ENCODE measurements at places on chromosomes 16 and 17.

GRCh38 chr16:77063676-77064016 lies 127.3 kb upstream of the MON1B start:
- DNase-seq = no peak

DNA sequence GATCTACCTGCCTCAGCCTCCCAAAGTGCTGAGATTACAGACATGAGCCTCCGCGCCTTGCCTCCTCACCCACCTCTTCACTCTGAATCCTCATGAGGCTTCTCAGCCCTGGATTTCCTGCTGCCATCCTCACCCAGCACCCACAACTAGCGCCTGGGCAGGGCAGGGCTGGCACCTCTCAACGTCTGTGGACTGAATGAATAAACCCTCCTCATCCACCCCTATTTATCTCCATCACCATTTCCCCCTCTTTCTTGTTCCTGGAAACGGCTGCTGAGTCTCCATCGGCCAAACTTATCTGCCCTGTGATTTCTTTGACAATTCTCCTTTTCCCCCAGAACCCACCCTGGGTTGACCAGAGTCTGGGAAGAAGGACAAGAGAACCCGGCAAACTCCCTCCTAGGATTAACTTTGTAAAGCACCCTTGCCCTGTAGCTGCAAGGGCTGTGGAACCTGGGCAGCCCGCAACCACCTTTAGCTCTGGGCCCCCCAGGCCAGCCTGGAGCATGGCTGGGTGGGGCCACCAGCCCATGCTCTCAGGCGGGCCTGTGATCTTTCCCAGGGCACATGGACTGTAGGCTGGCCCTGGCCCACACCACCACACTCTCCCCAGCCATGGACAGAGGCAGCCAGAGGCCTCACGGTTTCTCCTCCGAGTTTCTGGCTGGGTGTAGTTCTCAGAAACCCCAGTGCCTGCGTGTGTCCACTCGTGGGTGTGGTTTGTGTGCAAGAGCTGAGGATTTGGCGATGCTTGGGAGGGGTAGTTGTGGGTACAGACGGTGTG lies 2.4 kb downstream of the SPN start:
- DNase-seq = no peak

GRCh38 chr16:67120025-67120424 lies 10.3 kb downstream of the PHAF1 start:
- DNase-seq = no peak

GRCh38 chr17:6450926-6451832 lies 6.9 kb downstream of the PIMREG start:
- peak; percentile 77 for DNase-seq

GRCh38 chr16:2753733-2754020 lies 1.2 kb downstream of the SRRM2 start:
- DNase-seq = no peak

- DNase-seq = no peak
These were observed 222.4 kb upstream of the AXIN2 start for GRCh38 chr17:65783845-65784334.

GRCh38 chr16:58828901-58829545 lies 94.9 kb upstream of the GOT2 start:
- DNase-seq = no peak

GRCh38 chr17:39194089-39194984 lies 3.1 kb downstream of the CACNB1 start:
- DNase-seq = peak; percentile 27

DNA sequence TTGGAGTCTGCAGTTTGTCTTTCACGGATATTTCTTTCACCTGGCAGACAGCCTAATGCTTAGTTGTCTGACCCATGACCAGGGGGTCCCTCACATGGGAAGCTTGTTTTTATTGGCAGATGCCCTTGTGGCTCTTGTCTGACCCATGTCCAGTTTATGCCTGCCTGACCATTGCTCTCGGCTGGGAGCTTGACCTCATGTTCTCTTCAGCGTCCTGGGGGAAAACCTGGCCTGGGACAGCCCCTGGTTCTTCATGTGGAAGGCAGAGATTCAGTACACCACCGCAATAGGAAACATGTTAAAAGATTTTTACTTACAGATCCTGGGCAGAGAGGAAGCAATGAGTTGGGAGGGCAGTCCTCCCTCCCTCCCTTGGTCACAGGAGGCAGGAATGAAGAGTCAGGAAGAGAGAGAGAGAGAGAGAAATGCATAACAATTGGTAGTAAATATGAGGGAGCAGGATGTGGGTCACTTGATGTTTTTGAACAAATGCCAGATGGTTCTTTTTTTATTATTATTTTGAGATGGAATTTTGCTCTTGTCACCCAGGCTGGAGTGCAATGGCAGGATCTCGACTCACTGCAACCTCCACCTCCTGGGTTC lies 302.7 kb upstream of the MYOCD start:
- no peak for DNase-seq

DNA sequence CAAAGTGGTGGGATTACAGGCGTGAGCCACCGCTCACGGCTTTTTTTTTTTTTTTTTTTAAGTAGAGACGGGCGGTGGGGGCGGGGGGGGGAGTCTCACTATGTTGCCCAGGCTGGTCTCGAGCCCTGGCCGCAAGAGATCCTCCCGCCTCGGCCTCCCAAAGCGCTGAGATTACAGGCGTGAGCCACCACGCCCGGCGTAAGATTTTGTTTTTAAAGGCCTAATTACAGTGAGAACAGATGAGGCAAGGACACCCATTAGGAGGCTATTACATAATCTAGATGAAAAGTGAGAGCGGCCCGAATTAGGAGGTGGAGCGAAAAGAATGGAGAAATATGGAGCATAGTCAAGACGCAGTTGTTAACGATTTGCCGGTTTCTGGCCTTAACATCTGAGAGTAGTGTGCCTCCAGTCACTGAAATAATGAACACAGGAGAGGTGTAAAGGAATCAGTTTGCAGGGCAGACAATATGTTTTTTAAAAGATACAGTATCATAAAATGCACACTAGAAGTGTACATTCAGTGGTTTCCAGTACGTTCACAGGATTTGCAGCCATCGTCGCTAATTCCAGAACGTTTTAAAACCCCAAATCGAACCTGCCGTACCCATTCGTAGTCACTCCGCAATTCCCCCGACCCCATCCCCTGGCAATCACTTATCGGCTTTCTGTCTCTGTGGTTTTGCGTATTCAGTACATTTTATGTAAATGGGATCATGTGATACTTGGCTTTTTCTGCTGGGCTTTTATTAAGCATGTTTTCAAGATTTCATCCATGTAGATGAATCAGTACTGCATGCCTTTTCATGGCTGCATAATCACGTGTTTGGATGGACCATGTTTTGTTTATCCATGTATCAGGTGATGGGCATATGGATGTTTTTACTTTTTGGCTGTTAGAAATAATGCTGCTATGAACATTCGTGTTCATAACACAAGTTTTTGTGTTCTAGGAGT lies 1.4 kb upstream of the SLX4 start:
- no peak for DNase-seq

GRCh38 chr17:4557626-4558346 lies 2.6 kb downstream of the GGT6 start:
- no peak for DNase-seq

DNA sequence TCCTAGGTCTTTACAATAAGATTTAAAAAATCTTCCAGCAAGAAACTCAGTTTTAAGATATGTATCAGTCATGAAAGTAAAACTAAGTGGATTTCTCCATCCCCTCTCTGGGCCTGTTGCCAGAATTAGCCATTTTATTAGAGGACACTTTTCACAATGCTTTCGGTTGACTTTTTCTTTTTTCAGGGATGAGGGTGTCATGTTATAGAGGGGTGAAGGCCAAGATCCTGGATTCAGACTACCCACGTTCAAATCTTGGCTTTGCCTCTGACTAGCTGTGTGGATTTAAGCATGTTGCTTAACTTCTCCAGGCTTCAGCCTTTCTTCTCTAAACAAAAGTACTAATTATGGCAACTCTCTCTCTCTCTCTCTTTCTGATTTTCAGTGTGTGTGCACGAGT lies 111.7 kb upstream of the COX10 start:
- no peak for DNase-seq

DNA sequence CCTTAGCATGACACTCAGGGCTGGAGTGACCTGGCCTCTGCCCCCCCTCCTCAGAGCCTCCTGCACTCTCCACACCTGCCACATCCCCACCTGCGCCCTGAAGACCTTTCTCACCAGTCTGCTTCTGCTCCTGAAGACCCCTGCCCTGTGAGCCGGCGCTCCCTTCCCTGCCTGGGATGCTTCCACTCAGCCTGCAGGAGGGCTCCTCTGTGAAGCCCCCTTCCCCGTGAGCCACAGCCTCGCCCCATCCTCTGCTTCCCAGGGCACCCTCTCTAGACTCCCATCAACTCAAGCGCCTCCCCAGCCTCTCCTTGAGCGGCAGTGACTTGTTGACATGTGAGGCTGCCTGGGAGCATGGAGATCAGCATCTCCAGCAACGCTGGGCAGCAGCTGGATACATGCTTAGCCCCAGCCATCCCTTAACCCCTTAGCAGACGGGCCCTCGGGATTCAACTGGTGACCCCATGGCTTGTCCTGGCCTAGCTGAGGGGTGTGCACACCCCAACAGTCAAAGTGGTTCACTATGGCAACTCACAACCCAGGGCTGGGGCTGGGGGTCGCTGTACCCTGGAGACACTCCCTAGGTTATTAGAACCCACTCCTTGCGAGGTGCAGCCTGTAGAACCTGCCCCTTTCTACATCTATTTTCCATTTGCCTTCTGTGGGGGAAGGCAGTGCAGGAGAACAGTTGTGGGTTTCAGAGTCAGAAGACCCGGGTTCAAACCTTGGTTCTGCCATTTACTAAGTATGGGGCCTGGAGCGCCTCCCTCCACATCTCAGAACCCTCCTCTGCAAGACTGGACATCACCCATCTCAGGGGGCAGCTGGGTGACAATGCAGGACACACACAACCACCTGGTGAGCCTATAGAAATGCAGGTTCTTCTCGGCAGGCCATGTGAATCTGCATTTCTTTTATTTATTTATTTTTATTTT lies 21.5 kb downstream of the TMEM235 start:
- no peak for DNase-seq

- DNase-seq = no peak
These were observed 30.6 kb downstream of the LITAFD start for GRCh38 chr16:8912793-8913192.

DNA sequence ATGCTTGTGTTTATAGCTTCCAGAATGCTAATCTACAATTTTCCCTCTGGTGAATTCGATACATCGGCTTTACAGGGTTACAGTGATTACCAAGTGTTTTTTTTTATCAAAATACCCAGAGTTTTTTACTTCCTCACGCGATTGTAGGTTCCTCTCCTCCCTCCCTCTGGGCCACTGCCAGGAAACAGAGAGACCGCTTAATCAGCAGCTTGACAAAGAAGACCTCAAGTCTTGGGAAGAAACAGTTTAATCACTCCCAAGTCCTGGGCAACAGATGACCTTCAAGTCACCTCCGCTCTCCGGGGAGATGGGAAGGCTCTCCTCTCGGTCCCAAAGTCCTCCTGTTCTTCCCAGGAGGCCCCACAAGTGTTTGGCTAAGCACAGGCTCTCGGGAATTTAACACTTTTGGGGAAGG lies 23.5 kb downstream of the SMTNL2 start:
- no peak for DNase-seq

GRCh38 chr17:56173958-56174835 lies 20.9 kb downstream of the ANKFN1 start:
- DNase-seq = peak; percentile 75

- DNase-seq = no peak
These were observed 5.4 kb downstream of the RTN4RL1 start for GRCh38 chr17:2019723-2020122.

DNA sequence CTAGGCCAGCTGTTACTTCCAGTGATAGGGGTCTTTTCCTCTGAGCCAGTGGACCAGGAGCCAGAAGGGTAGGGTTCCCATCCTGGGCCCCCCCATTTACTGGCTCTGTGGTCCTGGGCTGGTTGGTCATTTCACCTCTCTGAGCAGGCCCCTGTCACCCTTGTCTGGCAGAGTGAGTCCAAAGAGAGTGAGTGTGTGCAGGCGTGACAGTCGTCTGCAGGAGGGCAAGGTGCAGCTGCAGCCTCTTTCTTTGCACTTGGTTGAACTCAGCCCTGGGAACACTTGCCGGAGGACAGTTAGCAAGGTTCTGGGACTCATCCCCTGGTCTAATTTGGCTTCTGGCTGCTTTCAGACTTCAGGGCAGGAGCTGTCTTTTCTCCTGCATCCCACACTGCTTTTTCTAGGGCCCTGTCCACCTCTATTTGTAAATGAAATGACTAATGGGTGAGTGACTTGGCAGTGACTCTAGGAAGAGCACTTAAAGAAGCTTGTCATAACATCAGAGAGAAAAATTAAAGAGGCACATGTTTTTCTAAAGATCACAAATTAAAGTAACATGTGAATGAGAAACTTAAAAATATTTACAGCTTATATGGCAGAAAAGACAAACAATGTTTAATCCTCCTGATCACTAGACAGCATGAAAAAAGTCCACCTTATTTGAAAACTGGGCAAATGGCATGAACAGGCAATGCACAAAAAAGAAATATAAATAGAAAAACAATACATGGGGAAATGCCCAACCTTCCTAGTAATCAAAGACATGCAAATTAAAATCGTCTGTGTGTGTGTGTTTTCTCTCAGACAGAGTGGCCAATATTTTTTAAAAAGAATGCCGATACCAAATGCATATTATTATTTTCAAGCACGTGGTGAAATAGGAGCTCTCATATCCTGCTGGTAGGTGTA lies 137.5 kb downstream of the NTN1 start:
- DNase-seq = no peak

- no peak for DNase-seq
These were observed 20.6 kb upstream of the CDH15 start for GRCh38 chr16:89150981-89151380.

DNA sequence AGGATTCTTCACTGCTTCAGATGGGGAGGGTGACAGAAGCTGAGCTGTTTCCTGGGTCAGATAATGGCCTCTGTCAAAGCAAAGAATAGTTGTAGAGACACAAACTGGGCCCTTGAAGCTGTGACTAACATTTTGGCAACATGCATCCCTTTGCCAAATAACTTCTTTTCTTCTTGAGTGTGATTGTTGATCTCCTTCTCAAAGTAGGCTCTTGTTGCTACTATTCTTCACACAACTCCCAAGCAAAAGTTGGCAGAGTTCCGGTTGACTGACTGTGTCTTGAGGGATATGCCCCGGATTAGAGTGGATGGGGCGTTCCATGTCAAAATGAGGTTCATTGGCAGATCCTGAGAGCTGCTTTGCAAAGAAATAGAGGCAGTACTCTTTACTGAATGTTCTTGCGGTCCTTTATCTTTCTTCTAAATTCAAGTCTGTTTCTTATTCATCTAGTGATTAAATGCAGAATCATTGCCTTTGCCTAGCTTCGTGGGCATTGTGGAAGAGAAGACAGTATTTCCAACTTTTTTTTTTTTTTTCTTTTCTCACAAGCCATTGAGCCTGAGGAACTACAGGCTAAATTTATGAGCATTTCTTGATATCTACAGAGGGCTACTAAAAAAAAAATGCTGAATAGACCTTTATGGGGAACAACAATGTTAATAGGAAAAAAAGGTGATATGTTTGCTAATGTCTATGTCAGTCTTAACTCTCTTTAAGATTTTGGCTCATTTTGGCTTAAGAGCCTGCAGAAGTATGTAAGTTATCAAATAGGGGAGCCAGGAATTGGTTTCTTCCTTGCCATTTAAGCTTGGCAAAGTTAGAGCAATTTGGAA lies 5.8 kb downstream of the WIPF2 start:
- DNase-seq = no peak

DNA sequence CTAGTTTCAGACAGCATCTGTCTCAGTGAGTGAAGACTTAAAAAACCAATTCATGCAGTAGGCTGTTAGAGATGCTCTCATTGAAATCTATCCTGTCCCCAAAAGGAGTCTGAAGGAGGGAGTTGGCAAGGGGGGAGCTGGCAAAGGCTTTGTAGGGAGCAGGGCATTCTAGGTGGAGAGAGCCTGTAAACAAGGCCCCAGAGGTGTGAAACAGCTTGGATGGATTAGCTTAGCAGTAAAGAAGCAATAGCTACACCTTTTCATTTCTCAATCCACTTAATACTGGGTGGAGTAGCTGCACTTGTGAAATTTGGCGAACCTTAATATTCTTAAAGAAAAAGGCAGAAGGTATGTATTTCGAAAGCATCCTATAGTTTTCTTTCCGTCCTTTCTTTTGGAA lies 61.8 kb downstream of the KSR1 start:
- DNase-seq = peak; percentile 93

Measured in NCI-H524 (cell line).